Gastrocnemius medialis (tissue), 4 donors: ENCODE measurements at places on chromosomes 1 and 21.

- no peak for DNase-seq
These were observed 21.4 kb downstream of the MYBPH start for GRCh38 chr1:203153989-203154821.

DNA sequence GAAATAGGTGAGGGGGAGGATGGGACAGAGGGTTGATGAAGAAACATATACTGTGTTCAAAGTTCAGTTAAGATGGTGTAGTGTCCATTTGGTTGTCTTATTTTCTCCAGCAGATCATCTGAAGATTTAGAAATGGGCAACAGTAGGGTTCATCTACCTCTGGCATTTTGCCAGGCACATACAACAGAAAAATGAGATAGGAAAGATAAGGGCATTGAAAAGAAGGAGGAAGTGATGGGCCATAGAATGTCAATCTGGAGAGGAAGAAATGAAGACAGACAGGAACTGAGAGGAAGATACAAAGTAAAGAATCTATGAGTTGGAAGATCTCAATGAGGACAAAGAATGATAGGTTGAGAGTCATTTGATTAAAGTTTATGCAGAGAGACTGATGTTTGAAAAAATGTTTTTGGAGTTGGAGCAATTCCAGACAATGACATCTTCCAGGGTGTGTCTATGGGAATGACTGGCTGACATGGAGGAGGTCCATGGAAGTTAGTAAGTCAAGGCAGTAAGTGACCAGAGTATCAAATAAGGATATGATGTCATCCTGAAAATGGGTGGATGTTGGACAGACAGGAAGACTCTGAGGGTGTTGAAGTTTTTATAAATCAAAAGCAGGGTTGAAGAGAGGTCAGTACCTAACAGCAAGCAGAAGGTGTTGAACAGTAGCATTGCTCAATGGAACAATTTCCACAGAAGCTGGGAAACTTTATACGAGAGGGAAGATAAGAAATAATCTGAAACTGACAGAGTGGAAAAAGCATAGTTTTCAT is 18.7 kb upstream of the CD55 start:
- DNase-seq: no peak

- no peak for DNase-seq
These were observed 37.7 kb downstream of the CEP170 start for GRCh38 chr1:243217349-243217748.

DNA sequence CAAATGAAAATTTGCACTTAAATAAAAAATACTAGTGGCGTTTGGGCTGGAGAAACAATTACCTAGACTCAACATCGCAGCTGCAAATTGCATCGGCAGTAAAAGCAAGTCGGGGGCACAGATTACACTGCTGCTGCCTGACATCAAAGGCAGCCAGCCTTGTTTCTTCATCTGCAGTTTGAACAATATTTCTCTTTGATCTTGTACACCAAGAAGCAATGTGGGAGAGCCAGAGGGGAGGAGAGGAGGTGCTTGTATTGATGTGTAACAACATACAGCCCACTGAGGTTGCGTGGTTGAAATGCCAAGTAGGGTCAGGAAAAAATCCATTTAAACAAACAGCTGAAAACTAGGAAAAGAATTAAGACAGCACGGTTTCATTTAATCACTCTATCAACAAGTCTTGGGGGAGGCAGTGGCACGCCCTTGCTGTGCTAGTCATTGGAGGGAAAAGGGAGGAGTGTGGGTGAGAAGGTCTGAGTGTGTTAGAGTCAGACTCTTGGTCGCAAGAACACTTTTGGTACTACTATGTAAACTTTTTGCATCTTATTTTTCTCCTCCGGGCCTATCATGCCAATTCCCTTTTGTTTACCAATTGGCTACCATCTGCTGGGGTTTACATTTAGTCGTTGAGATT is 456.5 kb downstream of the OMA1 start:
- DNase-seq: no peak

- peak; percentile 27 for DNase-seq
These were observed at the start of gene SLAMF8 for GRCh38 chr1:159826441-159827101. Gene SLAMF8 (plus strand): TSS chr1:159826873. CDS start chr1:159826899, 26 bp downstream.

DNA sequence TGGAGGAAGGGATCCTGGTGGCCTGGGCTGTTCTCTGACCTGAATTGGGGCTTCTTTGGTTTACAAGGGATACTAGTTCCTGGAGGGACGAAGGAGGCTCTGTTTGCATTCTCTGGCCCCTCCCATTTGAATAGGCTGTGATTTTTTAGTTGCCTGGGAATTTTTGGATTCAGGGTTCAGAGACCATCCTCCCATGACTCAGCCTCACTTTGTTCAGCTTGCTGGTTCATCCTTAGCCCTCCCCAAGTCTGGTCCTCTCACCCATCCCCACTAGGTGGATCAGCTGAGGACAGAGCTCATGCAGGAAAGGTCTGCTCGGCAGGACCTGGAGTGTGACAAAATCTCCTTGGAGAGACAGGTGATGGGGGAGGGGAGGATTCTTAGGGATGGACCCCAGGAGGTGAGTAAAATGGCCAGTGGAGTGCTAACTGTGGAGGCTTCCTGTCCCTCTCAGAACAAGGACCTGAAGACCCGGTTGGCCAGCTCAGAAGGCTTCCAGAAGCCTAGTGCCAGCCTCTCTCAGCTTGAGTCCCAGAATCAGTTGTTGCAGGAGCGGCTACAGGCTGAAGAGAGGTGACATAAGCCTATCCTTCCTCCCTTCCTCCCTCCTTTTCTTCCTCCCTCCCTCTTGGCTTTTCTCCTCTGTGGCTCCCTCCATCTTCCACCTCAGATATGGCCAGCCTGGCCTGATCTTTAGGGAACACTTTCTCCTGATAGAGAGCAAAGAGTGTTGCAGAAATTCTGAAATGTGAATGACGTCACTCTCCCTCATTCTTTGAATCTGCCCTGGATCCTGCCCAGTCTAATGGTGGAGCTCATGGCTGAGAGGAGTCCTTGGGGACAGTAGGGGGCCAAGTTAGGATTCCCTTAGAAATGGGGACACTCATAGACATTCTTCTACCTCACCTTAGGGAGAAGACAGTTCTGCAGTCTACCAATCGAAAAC is 4.5 kb upstream of the TUFT1 start:
- DNase-seq: no peak

GRCh38 chr1:234186037-234186688 is 187.1 kb upstream of the COA6 start:
- peak; percentile 56 for DNase-seq

GRCh38 chr21:43268086-43268803 is 99.4 kb downstream of the CRYAA start:
- DNase-seq: no peak

DNA sequence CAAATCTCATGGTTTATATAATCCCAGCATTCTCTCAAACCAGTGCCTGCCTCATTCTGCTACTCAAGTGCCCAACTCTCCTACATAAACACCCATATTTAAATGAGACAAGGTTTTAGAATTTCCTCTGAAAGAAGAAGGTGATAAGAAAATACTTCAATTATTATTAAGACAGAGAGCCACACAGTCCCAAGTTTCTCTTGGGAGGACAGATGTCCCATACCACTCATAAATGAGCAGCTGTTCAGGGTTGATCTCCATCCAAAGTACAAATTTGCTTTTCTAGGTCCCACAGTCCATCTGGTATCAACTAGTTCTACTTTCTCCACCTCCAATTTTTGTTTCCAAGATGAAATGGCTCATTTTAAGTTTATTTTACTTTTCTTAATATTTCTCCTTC is 11.3 kb downstream of the DCAF8 start:
- no peak for DNase-seq

- no peak for DNase-seq
These were observed 37.3 kb upstream of the IRF2BP2 start for GRCh38 chr1:234647245-234647644.

GRCh38 chr1:231964961-231965360 is 338.4 kb downstream of the DISC1 start:
- no peak for DNase-seq

DNA sequence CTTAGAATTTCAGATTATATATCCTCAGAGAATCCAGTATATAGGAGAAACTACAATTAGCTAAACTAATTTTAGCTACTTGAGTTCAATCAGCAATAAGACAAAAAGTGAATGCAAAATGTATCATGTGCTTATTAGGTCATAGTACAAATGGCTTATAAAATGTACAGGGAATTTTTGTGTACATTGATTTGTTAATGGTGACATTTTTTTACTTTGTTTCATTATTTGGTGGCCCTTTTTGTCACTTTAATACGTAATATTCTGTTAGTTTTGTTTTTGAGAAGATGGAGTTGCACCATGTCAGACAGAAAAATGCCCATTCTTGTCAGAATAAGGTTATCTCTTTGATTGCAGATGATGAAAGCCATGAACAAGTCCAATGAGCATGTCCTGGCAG is 33.6 kb downstream of the CC2D1B start:
- DNase-seq: no peak

DNA sequence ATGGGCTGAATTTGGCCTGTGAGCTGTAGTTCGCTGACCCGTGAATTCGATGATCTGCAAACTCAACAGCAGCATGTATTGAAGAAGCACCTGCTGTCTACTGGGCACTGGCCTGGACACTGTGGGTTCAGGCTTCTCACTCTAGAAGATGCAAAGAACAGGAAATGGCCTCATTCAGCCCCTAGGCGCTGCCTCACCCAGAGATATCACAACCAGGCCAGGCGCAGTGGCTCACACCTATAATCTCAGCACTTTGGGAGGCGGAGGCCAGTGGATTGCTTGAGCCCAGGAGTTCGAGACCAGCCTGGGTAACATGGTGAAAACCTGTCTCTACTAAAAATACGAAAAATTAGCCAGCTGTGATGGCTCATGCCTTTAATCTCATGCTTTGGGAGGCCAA is 23.6 kb downstream of the MFAP2 start:
- DNase-seq: no peak

DNA sequence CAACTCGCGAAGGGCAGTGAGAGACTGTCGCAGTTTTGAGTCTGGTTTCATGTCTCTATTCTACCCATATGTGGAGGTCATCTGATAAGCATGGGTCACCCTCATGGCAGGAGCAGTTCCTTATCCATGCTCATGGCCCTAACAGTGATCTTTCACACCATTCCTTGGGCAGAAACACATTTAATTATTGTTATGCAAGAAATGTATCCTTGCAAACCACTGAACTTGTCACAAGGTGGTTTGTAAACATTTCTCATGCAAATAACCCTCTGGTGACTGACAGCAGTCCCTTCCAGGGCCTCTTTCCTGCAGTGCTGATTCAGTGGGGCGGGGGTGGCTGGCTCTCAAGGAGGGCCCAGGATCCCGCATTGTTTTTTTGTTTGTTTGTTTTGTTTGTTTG is 421.4 kb upstream of the RUNX1 start:
- DNase-seq: no peak

GRCh38 chr1:205294175-205294917 is 27.2 kb downstream of the NUAK2 start:
- DNase-seq: no peak

GRCh38 chr1:193769651-193770050 is 583.2 kb upstream of the B3GALT2 start:
- no peak for DNase-seq

DNA sequence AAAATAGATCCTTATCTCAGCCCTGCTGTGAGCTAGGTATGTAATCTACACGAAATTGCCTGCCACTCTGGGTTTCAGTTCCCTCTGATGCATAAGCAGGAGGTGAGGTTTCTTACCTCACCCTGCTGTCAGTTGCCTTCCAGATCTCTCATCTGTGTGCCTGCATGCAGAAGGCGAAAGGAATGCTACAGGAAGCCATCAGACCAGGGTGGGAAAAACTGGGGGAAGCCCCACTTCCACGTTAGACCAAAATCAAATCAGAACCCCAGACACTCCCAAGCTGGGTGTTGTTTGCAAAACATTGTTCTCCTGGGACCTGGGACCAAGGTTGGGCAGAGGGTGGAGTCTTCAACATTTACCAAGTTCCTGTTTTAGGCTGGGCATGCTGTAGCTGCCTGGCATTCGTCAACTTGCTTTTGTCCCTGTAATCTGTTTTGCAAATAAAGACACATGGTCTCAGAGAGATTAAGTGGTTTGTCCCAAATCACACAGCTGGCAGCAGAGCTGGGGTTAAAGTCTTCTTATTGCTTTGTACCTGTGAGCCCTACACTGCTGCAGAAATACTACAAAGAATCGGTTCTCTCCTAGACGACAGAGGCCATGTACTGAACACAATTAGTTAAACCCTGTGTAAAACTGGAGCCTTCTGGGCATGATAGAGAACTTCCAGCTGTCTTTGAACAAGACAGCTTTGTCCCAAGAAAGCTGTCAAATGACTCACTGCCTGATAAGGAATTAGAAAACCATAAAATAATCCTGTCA is 389.7 kb upstream of the RUNX1 start:
- no peak for DNase-seq

DNA sequence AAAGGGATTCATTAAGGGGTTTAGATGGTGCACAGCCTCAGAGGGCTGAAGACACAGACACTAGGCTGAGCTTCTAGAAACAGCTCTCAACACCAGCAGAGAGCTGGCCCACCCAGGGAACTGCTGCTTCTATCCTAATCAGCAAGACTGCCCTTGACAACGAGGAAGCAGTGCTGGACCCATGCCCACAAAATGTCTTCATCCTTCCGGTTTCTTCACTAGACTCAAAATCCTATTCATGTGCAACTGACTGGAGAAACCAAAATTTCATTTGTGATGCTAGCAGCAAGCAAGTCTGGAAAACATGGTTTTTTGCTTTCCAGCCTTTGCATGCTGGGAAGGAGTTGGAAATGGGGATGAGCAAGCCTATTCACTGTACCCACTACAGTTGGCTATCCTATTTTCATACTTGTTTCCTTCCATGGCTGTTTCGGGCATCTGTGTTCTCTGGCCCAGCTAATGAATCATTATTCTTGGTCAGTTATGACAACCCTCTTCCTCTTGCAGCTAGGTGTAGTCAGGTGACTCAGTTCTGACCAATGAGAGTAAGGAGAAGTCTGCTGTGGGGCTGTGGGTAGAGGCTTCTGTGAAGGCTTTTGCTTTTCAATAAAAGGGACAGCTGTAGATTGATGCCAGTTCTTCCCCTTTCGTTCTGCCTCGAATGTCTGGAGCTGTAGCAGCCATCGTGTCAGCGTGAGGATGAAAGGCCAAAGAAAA is 14.6 kb upstream of the TMEM61 start:
- DNase-seq: peak; percentile 41

DNA sequence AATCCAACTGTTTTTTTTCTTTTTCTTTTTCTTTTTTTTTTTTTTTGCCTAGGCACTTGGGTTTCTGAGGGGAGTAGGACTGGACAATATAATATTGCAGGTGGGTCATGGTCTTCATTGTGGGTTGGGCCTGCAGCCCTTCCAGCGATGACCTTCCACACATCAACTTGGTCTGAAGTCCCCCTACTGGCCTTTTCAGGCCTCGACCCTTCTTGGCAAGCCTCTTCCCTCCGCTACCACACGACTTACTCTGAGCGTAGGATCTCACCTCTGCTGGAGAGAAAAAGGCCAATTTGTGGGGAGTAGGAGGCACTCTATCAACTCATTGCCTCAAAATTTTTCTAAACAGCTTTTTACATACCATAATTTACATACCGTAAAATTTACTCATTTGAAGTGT is 51.1 kb upstream of the GRIK3 start:
- no peak for DNase-seq

- DNase-seq: no peak
These were observed 40.5 kb upstream of the CSF3R start for GRCh38 chr1:36523230-36523495.
